ENCODE measurements at places on chromosomes 12 and 14.

DNA sequence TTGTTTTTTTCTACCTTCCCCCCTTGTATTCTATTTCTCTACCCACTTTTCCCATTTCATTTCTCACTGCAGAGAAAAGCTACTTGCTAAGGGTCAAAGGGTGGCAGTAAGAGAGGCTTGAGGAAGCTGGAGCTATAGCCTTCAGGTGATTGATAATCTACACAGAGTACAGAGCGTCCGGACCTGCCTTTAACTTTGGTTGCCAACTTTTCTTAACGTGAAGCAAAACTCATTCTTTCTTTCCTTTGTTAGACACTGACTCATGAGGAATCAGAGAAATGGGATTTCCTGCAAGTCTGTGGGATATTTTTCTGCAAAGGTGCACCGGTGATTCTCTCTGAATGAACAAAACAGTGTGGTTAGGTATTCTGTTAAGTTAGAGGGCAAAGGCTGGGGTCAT, 133.3 kb downstream of the RMST start:
- no peak for DNase-seq

GRCh38 chr12:4323396-4323795, 2.4 kb downstream of the TIGAR start:
- DNase-seq, result no peak

GRCh38 chr12:79635676-79636075, 55.1 kb downstream of the PAWR start:
- no peak for DNase-seq

DNA sequence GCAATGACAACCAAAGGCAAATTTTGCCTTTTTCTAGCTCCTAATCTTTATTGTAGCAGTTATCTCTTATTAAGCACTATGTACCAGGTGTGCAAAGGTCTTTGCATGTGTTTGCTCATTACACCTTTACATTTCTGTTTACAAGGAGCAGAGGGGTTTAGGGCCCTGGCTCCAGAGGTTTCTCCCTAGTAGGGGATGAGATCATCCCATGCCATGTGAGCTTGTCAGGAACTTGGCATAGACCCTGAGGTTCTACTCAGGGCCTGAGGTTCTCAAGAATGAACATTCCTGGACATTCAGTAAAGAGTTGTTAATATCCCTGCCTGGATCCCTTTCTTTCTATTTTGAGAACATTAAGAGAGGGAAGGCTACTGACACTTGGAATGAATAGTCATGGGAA, 292.0 kb downstream of the RPAP3 start:
- no peak for DNase-seq

- DNase-seq, result no peak
Measured at GRCh38 chr12:541676-542324, 82.1 kb downstream of the B4GALNT3 start.

DNA sequence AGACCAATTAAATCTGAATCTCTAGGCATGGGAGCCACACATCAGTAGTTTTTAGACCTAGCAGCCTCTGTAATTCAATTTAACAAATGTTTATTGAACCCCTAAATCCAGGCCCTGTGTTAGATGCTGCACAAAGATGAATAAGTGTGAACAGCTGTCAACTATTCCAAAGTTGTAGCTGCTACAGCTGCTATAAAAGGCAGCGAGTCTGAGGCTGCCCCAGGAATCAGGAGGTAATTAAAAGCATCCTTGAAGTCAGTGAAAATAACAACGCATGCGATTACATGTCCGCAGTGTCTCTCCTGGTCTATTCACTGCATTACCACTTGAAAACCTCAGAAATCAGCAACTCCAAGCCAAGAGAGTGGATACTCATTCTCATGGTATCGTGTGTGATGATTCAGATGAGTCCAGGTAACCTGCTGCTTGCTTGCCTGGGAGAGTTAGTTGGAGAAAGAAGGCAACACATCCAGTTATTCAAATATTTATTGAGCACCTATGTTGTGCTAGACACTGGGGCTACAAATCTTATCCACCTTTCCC, 34.9 kb upstream of the DDHD1 start:
- DNase-seq, result no peak
